ENCODE measurements at places on chromosomes 5 and 9.
A peak's percentile ranks its signal among the peaks of the same experiment; 100 is the strongest.

GRCh38 chr9:89526667-89527066, 28.8 kb upstream of the SEMA4D start:
- DNase-seq: no peak

DNA sequence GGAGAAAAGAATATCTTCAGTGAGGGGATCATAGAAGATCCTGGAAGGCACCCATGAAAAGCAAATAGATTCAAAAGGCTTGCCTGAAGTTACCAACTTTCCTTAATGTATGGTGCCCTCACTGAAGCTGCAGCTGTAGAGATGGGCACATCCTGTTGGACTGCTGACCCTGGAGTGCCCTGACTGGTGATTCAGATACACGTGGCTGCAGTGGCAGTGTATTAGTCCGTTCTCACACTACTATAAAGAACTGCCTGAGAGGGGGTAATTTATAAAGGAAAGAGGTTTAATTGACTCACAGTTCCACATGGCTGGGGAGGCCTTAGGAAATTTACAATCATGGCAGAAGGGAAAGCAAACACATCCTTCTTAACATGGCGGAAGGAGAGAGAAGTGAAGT, 80.3 kb downstream of the OSMR start:
- DNase-seq: no peak

DNA sequence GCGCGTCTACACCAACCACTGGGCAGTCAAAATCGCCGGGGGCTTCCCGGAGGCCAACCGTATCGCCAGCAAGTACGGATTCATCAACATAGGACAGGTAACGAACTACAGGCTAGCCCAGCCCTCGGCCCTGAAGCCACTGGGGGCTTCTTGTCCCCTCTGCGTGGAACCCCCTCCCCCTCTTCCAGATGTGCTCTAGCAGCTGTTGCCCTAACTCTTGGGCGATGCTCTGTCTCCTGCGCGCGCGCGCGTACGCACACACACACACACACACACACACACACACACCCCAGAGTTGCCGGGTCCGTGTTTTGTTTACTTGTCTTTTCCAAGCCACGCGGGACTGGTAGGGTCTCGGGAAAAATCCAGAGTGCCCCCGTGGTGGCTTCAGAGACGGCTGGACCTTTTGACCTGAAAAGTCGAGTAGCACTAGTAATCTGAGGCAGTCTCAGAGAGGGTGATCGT, 836 bp downstream of the PCSK5 start:
- peak; percentile 30 for DNase-seq

GRCh38 chr5:107449369-107449768, 221.4 kb downstream of the EFNA5 start:
- DNase-seq: no peak

DNA sequence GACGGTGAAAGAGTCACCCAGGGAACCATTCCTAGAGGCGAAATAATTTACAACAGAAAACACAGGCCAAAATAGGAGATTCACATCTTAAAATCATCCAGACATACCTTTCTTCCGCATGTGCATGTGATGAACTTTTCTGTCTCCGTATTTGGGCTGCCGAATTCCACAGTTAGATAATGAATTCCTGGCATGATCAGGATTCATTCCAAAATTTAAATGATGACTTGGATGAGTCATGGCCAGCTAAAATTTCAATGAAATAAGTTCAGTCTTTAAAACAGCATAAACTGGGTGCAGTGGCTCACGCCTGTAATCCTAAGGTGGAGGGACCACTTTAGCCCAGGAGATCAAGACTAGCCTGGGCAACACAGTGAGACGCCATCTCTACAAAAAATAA, 82.7 kb downstream of the DROSHA start:
- no peak for DNase-seq

GRCh38 chr9:14131356-14132088, 182.4 kb downstream of the NFIB start:
- no peak for DNase-seq

DNA sequence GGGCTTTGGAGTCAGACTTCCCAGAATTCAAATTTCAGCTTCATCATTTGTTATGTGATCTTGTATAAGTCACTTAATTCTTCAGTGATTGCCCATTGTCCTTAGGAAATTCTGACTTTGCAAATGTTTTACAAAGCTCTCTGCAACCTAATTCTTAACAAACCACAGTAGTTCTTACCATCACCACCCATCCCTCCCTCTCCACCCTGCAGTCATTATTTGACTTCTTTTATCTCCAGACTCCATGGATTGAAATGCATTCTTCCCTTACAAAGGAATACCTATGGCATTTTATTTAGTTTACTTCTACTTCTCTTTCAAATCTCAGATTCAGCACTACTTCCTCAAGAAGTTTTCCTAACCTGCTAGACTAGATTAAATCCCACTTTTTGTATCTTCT, 23.1 kb downstream of the SHLD3 start:
- DNase-seq: no peak

GRCh38 chr5:173618927-173619519, 2.6 kb upstream of the BOD1 start:
- DNase-seq: peak; percentile 81

GRCh38 chr5:38387161-38387560, 128.8 kb downstream of the EGFLAM start:
- DNase-seq: no peak

GRCh38 chr5:147188200-147189108, 46.4 kb upstream of the STK32A start:
- DNase-seq: peak; percentile 88
